ENCODE measurements at places on chromosomes 3 and 15.

- no peak for DNase-seq
Measured at GRCh38 chr3:42498791-42499477, 3.5 kb upstream of the VIPR1 start.

GRCh38 chr3:161213644-161214043, 7.5 kb upstream of the NMD3 start:
- no peak for DNase-seq

GRCh38 chr3:111302063-111302462, 230.4 kb downstream of the NECTIN3 start:
- no peak for DNase-seq

GRCh38 chr3:115834068-115834467, 210.8 kb downstream of the GAP43 start:
- peak; percentile 3 for DNase-seq

DNA sequence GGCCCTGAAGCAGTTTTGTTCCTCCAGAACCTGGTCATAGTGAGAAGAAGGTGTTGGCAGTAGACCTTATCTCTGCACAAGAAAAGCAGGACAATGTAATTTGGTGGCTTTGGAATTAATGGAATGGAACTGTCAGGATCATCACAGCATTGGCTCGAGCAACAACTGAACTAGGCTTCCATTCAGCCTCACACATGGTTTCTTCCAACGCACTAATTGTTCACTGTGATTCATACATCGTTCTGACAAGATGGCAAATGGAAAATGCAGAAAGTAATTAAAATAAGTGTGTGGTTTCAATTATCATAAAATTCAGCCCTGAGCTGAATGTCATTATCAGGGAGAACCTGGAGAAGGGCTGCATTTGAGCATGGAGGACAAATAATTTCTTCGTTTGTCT, 80.6 kb downstream of the MFSD1 start:
- no peak for DNase-seq

GRCh38 chr15:42707068-42707467, 29.9 kb downstream of the CDAN1 start:
- DNase-seq, result no peak

GRCh38 chr3:178810181-178810580, 261.4 kb downstream of the ZMAT3 start:
- DNase-seq, result no peak

GRCh38 chr3:42823351-42823750, 14.1 kb downstream of the ACKR2 start:
- DNase-seq, result no peak

GRCh38 chr3:174197416-174197815, 661.7 kb upstream of the NAALADL2 start:
- no peak for DNase-seq

- peak; percentile 30 for DNase-seq
Measured at GRCh38 chr15:69979262-69979661, 118.5 kb downstream of the TLE3 start.

GRCh38 chr3:128128251-128128650, 4.6 kb upstream of the RUVBL1 start:
- no peak for DNase-seq

DNA sequence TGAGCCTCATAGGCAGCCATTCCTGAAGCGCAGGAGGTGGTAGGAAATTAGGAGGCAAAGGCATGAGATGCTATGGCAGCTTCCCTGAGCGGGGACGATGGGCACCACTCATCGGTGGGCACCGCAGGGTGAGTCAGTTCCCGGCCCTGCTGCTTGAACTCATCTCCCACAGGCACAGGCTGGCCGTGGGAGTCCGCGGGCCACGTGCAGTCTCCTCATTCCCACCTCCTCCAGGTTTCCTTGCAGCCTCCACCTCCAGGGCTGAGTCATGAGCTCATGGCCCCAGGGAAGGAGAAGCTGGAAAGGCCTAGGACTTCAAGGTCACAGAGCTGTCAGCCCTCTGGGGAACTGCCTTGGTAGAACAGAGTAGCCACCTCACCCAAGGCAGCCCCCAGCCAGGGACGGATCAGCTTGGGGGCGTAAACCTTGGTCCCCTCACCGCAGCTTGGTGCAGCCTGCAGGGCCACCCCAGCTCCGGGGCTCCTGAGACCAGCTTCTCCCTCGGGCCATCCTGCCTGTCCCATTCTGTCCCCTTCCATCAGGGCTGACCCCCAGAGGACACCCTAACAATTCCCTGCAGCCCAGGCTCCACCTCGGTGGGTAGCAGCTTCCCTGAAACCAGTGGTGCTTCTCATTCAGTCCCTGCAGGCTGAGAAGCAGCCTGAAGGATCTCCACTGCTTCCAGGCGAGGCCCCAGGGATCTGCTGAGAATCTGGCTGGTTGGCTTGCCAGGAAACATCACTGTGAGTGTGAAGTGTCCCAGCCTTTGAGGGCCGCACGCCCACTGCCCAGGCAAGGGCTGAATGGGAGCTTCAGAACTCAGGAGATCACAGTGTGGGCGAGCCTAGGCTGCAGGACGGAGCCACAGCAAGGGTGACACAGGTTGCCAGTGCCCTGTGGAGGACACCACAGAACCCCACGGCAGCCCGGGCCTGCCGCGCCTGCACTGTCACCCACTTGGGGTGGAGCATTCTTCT, 150.7 kb upstream of the MEF2A start:
- no peak for DNase-seq

Data from SW 1271 (cell line).